ENCODE measurements at places on chromosomes 12 and 14. TPM values are rescaled to one million over a fixed set of nuclear protein-coding genes. Genes with fewer than 3 reads are reported as not detected.

PLD4 gene
- total RNA-seq, result 0.04 TPM

FAM181A gene
- not detected for total RNA-seq

GRCh38 chr14:24705840-24706239 is 71.8 kb upstream of the GZMB start:
- H3K4me3 ChIP-seq, result no peak overlapping the region
- H3K36me3 ChIP-seq, result no peaks in the 10 kb centered on the region
- H3K27me3 ChIP-seq, result no peaks in the 10 kb centered on the region
- H3K4me1 ChIP-seq, result no peaks in the 10 kb centered on the region

DNA sequence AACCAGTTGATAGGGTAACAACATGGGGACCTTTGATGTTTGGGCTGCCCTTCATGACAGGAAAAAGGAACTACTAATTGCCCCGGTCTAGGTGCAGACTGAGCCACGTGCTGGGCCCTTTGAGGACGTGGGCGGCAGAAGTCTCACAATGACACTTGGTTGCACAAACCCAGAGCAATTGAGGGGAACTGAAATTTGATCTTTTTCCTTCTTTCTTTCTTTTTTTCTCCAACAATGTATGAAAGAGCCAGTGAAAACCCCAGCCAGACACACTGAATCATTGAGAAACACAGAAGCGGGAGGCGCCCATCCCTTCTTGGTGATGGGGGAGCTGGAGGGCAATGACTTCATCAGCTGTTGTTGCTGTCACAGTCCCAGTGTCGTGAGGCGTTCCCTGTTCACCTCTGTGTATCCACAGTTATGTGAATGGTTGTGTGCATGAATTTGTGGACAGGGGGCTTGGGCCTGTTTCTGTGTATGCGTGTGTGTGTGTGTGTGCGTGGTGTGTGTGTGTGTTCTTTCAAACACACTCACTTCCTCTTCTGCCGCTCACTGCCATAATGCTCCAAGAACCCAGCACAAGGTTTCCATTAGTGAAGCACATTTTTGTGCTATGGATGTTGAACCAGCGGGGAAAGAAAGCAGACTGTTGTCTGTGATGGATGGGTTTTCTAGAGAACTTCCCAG is 137.5 kb upstream of the CCND2 start:
- no peaks in the 10 kb centered on the region for H3K27me3 ChIP-seq
- no peak for DNase-seq
- peaks cover 19% of the 10 kb centered on the region for H3K4me1 ChIP-seq
